ENCODE measurements at places on chromosomes 3 and 15. TPM values are rescaled to one million over a fixed set of nuclear protein-coding genes. Genes with fewer than 3 reads are reported as not detected.

TMEM40 gene
- 2.0 TPM for polyA plus RNA-seq

DNA sequence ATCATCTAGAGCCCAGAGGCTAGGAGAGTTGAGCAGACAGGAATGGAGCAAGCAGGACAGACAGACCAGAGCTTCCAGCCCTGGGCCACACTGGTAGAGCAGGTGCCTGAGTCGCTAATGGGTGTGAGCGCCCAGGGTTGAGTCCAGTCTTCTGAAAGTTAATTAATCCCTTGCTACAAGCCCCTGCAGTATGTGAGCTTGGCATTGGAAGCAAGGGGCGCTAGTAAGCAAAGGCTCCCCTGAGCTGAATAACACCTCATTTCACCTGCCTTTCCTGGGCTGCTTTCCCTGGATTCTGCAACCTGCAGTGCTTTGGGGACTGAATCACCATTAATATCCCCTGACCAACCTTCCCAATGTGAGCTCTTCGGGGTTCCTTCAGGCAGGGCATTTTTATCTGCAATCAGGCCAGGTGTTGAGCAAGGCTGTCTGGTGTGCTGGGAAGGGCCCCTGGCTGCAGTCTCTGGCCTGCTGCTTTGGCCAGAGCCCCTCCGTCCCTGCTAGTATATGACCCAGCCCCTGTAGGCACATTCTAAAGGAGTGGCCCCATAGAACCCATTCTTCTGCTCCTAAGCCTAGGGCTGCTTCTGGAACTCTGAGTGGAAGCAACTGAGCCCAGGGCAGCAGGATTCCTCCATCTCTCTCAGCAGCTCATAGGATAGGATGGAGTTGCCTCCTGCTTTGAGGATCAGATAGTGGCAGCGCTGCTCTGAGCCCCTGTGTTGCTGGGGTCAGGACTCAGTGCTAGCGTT, 45.1 kb upstream of the EPHB1 start:
- DNase-seq, result no peak

GRCh38 chr3:120438665-120439370, 12.0 kb downstream of the FSTL1 start:
- no peak for DNase-seq

DNA sequence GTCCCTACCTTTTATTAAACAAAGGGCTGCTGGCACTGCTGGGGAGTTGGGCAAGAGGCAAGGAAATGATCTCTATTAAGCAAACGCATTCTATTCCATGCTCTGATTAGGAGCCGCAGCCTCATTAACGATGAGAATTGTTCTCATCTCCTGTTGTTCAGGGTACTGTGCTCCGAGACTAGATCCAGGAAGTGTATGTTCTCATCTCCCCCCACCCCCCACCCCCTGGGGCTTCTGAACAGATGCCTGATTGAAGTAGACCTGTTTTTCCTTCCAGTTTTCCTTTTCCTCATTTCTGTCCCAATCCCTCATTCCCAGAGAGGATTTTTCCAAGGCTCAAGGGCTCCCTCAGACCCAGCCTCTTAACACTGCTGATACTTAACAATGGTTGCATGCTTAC, 81.6 kb upstream of the FEZF2 start:
- no peak for DNase-seq

BNIP2 gene
- 66.1 TPM for polyA plus RNA-seq

ITIH3 gene
- 4.1 TPM for polyA plus RNA-seq

DNA sequence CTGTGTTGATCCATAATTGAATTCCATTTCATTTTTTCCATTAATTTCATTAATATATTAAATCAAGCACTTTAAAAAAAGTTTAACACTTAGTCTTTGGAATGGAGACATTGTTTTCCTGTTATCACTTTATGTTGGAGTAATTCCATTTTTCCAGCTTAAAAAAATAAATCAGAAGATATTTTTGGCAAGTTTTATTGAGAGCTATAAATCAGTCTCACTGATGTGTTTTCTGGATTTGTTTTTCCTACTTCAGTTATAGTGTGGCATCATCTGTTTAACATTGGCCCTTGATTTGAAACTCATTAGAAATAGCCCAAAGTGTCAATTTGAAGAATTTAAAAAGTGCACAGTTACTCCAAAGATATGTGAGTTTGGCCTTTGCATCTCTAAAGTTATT, 53.1 kb downstream of the MAP2K5 start:
- no peak for DNase-seq

- no peak for DNase-seq
These were observed 156.9 kb upstream of the PRICKLE2 start for GRCh38 chr3:64382153-64382552.

- DNase-seq, result no peak
These were observed 44.8 kb downstream of the CMTM8 start for GRCh38 chr3:32283304-32283703.

GRCh38 chr15:31456354-31457060, 129.9 kb downstream of the KLF13 start:
- no peak for DNase-seq

FES gene
- 9.7 TPM for polyA plus RNA-seq

- DNase-seq, result no peak
These were observed 14.9 kb downstream of the NME9 start for GRCh38 chr3:138314751-138315150.

CHRFAM7A gene
- 1.7 TPM for polyA plus RNA-seq

CPNE9 gene
- polyA plus RNA-seq, result 0.07 TPM

GPR149 gene
- not detected for polyA plus RNA-seq

TERB2 gene
- not detected for polyA plus RNA-seq

GRCh38 chr3:25831578-25831977, 41.7 kb downstream of the OXSM start:
- DNase-seq, result no peak

PLA2G4D gene
- not detected for polyA plus RNA-seq

DNA sequence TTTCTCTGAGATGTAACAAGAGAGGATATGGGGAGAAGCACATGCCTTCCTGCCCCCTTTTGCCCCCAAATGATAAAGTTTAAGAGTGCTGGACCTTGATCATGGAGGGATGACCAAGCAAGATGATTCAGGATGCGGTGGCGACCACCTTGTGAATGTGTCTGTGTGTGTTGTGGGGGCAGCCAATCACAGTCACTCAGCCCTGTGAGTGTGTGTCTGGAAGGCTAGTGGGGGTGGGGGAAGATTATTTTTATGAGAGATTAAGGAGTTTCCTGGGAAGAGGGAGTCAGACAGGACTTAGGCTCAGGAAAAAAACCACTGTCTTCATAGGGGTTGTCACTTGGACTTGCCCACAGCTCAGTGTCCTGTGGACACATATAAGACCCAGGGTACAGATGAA, 57.8 kb upstream of the KY start:
- DNase-seq, result no peak

ESYT3 gene
- polyA plus RNA-seq, result 1.4 TPM

DNA sequence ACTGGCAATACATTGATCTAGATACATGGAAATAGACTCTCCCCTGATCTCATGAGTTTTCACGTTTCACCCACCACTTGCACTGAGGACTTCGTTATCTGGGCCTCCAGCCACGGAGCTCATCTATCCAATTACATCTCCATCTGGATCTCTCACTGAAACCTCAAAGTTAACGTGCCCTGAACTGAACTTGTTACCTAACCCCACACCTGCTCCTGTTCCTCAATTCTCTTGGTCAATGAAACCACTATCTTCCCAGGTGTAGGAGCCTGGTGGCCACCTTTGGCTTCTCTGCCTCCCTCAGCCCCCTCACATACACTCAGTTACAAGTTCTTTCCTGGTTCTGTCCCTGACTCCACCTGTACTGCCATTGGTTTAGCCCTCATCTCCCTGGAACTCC, 9.7 kb downstream of the DGKG start:
- no peak for DNase-seq

DNA sequence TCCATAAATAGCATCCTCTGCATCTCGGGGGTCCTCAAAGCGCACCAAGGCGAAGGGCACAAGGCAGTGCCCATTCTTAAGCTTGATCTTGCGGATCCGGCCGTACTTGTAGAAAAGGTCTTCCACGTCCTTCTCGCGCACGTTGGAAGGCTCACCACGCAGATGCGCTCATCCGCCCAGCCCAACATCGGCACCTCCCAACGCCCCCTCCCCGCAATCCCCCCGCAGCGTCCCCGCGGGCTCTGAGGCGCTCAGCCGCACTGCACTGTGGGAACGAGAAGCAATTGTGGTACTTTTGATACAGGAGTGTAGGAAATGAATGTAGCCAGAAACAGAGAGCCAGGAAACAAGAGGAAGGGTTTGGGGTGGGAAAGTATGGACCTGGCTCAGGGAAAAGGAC, 17.5 kb downstream of the AP3B2 start:
- no peak for DNase-seq

GRCh38 chr3:83802801-83803200, 1156.0 kb upstream of the CADM2 start:
- no peak for DNase-seq

- DNase-seq, result no peak
These were observed 261.8 kb upstream of the CBLB start for GRCh38 chr3:106130384-106131198.

DNA sequence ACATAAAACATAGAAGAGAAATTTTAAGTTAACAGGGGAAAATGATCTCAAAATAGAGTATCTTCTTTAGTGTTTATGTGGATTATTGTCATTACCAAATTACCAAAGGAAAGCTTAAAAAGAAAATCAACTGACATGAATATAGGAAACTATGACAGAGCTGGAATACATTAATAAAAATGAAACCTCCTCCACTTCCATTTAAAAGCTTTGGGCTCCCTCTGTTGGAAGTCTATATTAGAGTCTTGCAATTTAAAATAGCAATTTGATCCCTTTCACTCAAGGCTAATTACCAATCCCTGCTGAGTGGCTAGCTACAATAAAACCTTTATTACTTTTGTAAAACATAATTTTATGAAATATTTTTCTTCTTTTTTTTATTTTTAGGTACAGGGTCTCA, 61.4 kb upstream of the IMPG2 start:
- DNase-seq, result no peak

GRCh38 chr15:39465843-39466749, 114.8 kb upstream of the THBS1 start:
- no peak for DNase-seq

CASR gene
- polyA plus RNA-seq, result 24.8 TPM

ANKRD34C gene
- polyA plus RNA-seq, result 0.10 TPM

DNA sequence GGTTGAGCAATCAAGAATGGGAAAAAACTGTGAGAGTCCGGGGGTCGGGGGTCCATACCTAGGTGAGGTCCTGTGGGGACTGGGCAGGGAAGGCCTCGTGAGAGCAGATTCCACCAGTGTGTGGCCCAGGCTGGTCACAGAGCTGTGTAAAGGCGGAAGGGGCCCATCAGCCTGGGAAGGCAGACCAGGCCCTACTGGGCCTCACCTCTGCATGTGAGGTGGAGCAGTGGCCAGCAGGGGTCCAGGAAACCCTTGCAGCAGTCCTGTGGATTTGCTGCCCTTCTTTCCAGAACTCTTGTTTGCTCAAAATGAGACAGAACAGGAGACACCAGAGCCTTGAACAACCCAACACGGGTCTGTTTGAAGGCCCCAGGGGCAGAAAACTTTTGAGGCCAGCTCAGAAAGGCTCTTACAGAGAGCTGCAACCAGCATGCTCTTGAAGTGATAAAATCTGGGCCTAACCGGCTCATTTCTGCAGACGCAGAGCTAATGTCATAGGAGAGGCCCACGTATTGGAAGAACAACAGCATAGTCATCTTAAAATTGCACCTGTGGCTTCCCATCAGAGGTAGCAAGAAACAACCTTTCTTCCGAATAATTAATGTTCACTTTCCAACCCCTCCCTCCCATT, 30.3 kb upstream of the HHATL start:
- DNase-seq, result no peak

DNA sequence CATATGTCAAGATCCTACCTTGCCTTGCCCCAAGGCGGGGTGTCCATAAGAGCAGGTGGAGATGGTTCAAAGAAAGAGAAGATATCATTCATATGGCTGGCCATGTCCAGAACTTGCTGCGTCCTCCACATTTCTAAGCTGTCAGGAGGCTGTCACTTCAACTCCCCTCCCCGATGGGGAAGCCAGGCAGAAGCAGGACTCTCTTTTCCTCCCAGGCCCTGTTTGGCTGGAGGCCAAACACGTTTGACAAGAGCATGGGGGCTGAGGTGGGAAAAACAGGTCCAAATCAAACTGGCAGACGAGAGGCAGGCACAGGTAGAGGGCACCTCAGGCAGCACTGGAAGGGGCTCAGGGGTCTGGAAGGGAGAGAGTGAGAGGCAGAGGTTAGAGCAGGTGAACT, 37.7 kb downstream of the MESD start:
- DNase-seq, result no peak

GRCh38 chr3:134651347-134652041, 672 bp upstream of the KY start:
- DNase-seq, result no peak

IL20RB gene
- polyA plus RNA-seq, result 0.20 TPM

DNA sequence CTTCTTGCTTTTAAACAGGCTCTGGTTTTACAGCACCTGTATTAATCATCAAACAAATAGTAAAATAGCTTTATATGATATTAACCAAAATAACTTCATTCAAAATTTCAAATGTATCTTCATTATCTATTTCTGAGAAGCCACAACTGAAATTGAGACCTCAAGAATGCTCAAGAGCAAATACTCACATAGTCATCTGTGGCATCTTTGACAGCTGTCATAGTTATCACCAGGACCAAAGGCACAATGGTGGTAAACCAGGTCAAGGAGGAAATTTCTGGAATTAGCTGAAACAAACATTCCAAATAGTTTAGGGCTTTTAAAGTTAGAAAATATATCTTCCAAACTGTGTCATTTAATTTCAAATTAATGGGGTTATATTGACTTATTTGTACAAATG, 74.6 kb downstream of the ATP8B4 start:
- no peak for DNase-seq

GRCh38 chr15:29411299-29411698, 141.7 kb upstream of the NSMCE3 start:
- no peak for DNase-seq

THRB gene
- 27.1 TPM for polyA plus RNA-seq

GRCh38 chr3:148309390-148310035, 388.2 kb upstream of the AGTR1 start:
- no peak for DNase-seq

- no peak for DNase-seq
These were observed at the start of gene CADPS for GRCh38 chr3:62874711-62875557. Gene CADPS (minus strand): TSS chr3:62875416. CDS start chr3:62875029, 387 bp downstream.

GRCh38 chr3:59247402-59247841, 197.6 kb upstream of the CFAP20DC start:
- no peak for DNase-seq

SLC38A3 gene
- polyA plus RNA-seq, result 11.0 TPM

GRCh38 chr15:70314018-70314354, 216.3 kb upstream of the TLE3 start:
- no peak for DNase-seq

All from right renal cortex interstitium (tissue), 3 donors.